ENCODE measurements at places on chromosomes 5 and 9. TPM values are rescaled to one million over a fixed set of nuclear protein-coding genes. Genes with fewer than 3 reads are reported as not detected.

GRIN1 gene
- not detected for total RNA-seq

- peak; percentile 13 for DNase-seq
- H3K27ac ChIP-seq: peak overlapping the region; percentile 36
- peaks cover 13% of the 10 kb centered on the region for H3K4me1 ChIP-seq
- no peaks in the 10 kb centered on the region for H3K36me3 ChIP-seq
- H3K4me3 ChIP-seq: no peak overlapping the region
These were observed 46.1 kb upstream of the ZBED3 start for GRCh38 chr5:77133061-77133758.

DNA sequence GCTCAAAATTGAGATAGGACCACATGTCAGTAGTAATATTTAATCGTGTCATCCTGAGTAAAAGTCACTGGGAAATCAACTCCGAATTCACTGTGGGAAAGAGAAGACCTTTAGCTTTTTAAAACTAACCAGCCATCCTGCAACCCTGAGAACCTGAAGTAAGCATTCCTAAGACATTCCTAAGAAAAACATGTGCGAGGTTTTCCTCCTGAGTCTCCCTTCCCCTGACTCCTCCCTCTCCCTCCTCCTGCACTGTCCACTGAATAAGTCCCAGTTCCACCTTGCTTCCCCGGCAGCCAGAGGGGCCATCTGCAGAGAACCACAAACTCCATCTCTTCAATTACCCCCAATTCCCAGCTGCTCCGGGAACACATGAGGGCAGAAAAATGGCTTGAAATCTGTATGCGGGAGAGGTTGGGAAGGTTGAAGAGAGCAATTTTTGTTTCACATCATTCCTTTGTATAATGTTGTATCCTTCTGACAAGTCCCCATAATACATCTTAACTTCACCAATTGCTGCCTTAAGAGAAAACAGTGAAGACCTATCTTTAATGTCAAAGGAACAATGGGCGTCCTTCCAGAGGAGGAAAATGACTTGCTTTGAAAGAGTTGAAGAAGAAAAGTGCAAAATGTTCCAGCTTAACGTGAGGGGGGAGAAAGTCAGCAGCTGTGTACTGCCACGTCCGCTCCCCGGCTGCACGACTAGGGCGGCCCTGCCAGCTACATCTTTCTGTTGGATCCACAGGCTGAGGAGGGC lies 186.3 kb downstream of the ZNF462 start:
- no peak for DNase-seq
- no peak overlapping the region for H3K27ac ChIP-seq
- no peaks in the 10 kb centered on the region for H3K36me3 ChIP-seq
- H3K27me3 ChIP-seq: no peaks in the 10 kb centered on the region

- peaks cover 11% of the 10 kb centered on the region for H3K4me1 ChIP-seq
- no peak overlapping the region for H3K27ac ChIP-seq
These were observed 13.0 kb upstream of the CEP120 start for GRCh38 chr5:123436201-123436600.

- no peaks in the 10 kb centered on the region for H3K27me3 ChIP-seq
- H3K27ac ChIP-seq: no peak overlapping the region
- no peak overlapping the region for H3K4me3 ChIP-seq
- no peaks in the 10 kb centered on the region for H3K4me1 ChIP-seq
- H3K36me3 ChIP-seq: no peaks in the 10 kb centered on the region
- no peak for DNase-seq
These were observed 1606.2 kb upstream of the NUDT12 start for GRCh38 chr5:105168806-105169205.
